Keratinocyte (primary cell): ENCODE measurements at places on chromosomes 12 and 14.

- no peak overlapping the region for H3K4me3 ChIP-seq
- H3K36me3 ChIP-seq, result no peaks in the 10 kb centered on the region
These were observed 17.7 kb upstream of the CCDC91 start for GRCh38 chr12:28172434-28173030.

DNA sequence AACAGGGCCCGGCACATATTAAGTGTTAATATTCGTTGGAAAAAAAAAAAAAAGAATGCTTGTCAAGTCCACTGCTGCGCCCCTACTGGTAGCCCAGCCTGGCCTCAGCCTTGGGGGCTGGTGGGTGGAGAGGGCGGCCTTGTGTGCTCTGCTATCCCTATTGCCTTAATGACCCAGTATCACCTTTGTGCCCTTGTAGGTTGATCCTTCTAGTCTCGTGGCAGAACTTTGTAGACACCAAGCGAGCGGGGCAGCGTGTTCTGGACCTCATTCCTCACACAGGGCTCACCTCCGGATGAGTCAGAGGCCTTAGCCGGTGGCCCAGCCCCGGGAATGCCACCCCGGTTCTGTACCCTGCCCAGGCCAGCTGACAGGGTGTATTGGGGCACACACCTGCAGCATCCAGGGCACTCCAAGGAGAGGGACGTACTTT is 1.8 kb upstream of the RCOR1 start:
- no peak for DNase-seq
- H3K4me3 ChIP-seq, result peak overlapping the region; percentile 64
- H3K36me3 ChIP-seq, result peaks cover under 1% of the 10 kb centered on the region

- H3K36me3 ChIP-seq, result no peaks in the 10 kb centered on the region
- no peak for DNase-seq
- H3K4me1 ChIP-seq, result peaks cover 15% of the 10 kb centered on the region
- H3K27me3 ChIP-seq, result no peaks in the 10 kb centered on the region
These were observed 55.2 kb downstream of the SLC25A21 start for GRCh38 chr14:37116933-37117849.

GRCh38 chr14:61610900-61611299 is 84.4 kb upstream of the HIF1A start:
- no peaks in the 10 kb centered on the region for H3K27me3 ChIP-seq
- H3K4me1 ChIP-seq, result no peaks in the 10 kb centered on the region
- no peak overlapping the region for H3K27ac ChIP-seq
- DNase-seq, result no peak
- no peak overlapping the region for H3K4me3 ChIP-seq

GRCh38 chr12:88255224-88255623 is 113.1 kb downstream of the TMTC3 start:
- no peaks in the 10 kb centered on the region for H3K27me3 ChIP-seq
- no peak for DNase-seq
- no peaks in the 10 kb centered on the region for H3K36me3 ChIP-seq
- no peak overlapping the region for H3K27ac ChIP-seq
- H3K4me3 ChIP-seq, result no peak overlapping the region

DNA sequence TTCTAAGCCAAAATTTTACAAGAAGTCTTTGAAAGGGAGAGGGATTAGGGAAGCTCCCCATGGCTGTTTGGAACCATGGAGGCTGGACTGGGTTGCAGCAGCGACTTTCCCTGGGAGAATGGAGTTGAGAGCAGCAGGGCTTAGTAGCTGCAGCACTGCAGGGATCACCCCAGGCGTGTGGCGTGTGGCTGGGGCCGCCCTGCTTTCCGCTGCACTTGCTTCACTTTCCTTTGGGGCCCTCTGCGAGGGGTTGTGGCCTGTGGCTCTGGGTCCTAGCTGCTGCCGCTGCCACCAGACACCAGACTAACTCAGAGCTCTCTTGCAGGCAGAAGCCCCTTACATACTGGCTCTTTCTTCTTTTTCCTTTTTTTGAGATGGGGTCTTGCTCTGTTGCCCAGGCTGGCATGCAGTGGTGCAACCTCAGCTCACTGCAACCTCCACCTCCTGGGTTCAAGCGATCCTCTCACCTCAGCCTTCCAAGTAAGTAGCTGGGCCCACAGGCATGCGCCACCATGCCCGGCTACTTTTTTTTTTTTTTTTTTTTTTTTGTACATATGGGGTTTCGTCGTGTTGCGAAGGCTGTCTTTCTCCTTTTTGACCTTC is 25.4 kb downstream of the CCDC62 start:
- no peaks in the 10 kb centered on the region for H3K4me1 ChIP-seq
- no peaks in the 10 kb centered on the region for H3K36me3 ChIP-seq
- no peak for DNase-seq
- H3K4me3 ChIP-seq, result no peak overlapping the region
- H3K27me3 ChIP-seq, result no peaks in the 10 kb centered on the region
